ENCODE measurements at places on chromosomes 5 and 9.

GRCh38 chr5:19927919-19928318 is 60.1 kb downstream of the CDH18 start:
- DNase-seq: no peak

GRCh38 chr5:424301-425110 is 18.5 kb upstream of the EXOC3 start:
- DNase-seq: peak; percentile 63

DNA sequence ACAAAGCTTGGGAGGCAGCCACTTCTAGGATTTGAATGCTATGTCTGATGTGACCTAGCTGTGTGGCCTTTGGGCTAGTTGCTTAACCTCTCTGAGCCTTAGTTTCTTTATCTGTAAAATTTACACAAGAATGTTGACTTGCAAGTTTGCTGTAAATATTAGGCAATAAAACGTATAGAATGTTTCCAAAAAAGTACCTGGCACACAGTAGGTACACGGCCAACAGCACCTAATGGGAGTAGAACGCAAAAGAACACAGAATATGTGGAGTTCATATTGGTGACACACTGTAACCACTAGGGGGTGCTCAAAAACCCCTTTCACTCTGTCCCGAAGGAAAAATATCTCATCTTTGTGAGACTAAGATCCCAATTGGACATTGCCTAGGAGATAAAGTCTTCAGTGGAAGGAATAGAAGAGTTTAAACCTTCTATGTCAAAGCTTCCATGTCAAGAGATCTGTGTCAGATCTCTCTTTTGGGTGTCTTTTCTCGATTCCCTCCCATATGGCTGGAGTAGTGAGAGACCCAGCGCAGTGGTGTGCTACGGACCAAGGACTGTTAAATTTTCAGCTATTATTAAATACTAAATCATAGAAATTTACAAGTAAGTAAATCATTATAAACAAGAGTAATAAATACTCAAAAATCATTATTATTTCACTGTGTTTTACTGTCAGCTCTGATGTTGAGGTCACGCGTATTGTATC is 145.4 kb upstream of the RAD23B start:
- DNase-seq: peak; percentile 27

GRCh38 chr9:128125580-128126354 is 1.8 kb downstream of the PTGES2 start:
- DNase-seq: no peak

DNA sequence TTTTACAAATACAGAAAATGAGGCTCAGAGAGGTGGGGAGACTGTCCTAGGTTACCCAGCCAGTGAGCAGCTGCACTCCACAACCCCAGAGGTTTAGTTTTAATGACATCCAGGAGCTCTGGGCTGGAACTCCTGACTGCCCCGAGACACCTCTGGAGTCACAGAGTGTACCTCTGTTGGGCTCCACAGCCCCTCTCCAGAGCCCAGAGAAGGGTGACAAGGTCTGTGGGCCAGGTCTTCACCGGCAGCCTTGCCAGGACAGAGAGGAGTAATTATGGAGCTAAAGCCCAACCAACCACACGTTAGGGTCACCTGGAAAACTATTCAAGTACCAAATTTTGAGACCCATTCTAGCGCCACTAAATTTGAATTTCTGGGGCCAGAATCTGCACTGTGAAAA is 11.1 kb downstream of the CDX1 start:
- no peak for DNase-seq

DNA sequence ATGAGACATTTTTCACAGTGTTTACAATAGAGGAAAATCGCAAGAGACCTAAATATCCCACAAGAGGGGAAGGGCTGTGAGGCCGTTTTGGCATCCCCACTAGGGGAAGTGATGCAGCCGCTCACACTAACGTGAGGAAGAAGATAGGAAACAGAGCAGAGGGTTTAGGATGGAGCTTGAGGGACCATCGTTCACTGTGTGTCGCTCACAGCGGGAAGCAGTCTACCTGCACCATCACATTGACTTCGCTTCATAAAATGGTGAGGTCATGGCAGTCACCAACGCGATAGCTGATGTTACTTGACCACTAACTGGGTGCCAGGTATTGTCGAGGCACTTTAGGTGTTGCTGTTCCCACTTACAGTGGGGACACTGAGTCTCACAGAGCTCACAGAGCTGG is 35.6 kb downstream of the PRRX2 start:
- no peak for DNase-seq
